Fibroblast of villous mesenchyme (primary cell): ENCODE measurements at places on chromosomes 2 and 18. TPM values are rescaled to one million over a fixed set of nuclear protein-coding genes. Genes with fewer than 3 reads are reported as not detected.

DNA sequence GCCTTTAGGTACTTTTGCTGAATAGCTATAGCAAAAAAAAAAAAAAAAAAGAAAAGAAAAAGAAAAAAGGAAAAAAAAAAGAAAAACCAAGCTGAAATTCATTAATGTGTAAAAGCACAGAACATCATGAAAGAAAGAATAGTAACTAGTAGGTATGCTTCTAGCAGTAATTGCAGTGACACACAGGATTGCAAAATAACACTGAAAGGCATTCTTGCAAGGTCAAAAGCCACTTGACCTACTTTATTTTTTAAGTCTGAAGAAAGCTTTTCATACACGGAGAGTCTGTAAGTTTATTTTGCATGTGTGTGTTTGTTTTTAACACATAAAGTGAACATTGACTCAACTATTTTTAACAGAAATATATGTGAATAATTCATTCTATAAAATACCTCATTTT is 54.4 kb downstream of the DOK6 start:
- peak; percentile 29 for DNase-seq

GRCh38 chr2:215772634-215773563 is 240.5 kb downstream of the MREG start:
- DNase-seq = no peak

- DNase-seq = no peak
Observed at GRCh38 chr2:64919261-64919660, 69.9 kb upstream of the SLC1A4 start.

DNA sequence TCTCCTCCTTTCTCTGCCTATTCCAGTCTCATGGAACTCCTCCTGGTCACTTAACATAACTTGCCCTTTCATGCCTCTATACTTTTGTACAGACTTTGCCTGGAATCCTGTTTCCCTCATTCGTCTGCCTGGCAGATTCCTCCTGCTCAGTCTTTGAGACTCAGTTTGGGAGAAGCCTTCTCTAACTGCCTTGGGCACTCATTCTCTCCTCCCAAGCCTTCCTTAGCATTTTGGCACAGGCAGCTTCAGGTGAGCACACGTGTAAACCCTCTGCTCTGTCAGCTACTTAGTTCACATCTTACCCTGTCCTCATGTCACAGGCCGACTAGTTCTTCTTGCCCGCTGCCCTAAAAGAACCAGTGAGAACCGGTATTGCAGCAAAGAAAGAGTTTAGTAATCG is 6.0 kb upstream of the FAM98A start:
- DNase-seq = no peak

UGT1A5 gene
- total RNA-seq = not detected in 2 replicates

GRCh38 chr18:72727038-72727655 is 140.6 kb downstream of the NETO1 start:
- no peak for DNase-seq

FOXD4L1 gene
- under 0.01 TPM in 1 of 2 replicates, not detected in the other for total RNA-seq

DNA sequence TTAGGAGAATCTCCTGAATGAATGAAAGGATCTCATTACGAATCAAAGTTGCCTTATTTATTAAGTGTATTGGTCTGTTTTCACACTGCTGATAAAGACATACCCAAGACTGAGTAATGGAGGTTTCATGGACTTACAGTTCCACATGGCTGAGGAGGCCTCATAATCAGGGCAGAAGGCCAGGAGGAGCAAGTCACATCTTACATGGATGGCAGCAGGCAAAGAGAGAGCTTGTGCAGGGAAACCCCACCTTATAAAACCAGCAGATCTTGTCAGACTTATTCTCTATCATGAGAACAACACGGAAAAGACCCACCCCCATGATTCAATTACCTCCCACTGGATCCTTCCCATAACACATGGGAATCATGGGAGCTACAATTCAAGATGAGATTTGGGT is 785.2 kb upstream of the POU3F3 start:
- DNase-seq = no peak
